ENCODE measurements at places on chromosomes 6 and 20. TPM values are rescaled to one million over a fixed set of nuclear protein-coding genes. Genes with fewer than 3 reads are reported as not detected.

DNA sequence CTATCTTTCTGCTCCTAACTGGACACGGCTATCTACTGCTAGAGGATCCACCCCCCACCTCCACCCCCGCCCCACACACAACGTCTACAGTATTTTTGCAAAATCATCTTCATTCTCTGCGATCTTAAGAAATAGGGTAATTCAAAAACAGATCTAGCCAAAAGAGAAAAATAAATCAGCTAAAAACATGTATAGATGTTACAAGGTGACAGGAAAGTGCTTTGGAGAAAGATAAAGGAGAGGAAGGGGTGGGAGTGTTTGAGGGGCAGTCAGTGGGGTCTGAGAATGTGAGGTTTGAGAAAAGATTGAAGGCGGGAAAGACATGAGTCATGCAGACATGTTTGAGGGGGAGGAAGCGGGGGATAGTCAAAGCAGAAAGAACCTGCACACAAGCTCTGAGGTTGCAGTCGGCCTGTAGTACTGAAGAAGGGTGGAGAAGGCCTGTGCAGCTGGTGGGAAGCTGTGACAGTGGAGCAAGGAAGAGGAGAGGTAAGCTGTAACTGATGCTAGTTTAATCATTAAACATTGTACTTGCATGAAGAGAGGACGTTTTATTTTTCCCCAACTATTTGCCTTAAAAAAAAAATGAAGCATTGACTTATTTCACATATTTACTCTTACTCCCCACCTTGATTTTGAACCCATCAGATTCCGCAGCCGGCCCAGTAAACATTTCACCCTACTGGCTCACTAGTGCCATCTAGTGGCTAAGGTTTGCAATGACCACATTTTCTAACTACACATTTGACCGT, 332.6 kb downstream of the ADGRB3 start:
- no peaks in the 10 kb centered on the region for H3K27me3 ChIP-seq
- H3K36me3 ChIP-seq: no peaks in the 10 kb centered on the region
- peak; percentile 9 for DNase-seq
- H3K4me3 ChIP-seq: no peak overlapping the region
- H3K27ac ChIP-seq: no peak overlapping the region
- no peaks in the 10 kb centered on the region for H3K4me1 ChIP-seq

- no peaks in the 10 kb centered on the region for H3K4me1 ChIP-seq
- H3K27ac ChIP-seq: no peak overlapping the region
- H3K27me3 ChIP-seq: no peaks in the 10 kb centered on the region
- no peak for DNase-seq
- H3K4me3 ChIP-seq: no peak overlapping the region
Observed at GRCh38 chr6:5365436-5366195, 104.3 kb downstream of the FARS2 start.

GRCh38 chr20:11119573-11119972, 445.8 kb upstream of the JAG1 start:
- H3K27ac ChIP-seq: no peak overlapping the region

GRCh38 chr6:88867841-88868731, 95.3 kb downstream of the RNGTT start:
- H3K4me1 ChIP-seq: peaks cover 7% of the 10 kb centered on the region
- no peak overlapping the region for H3K4me3 ChIP-seq

- no peaks in the 10 kb centered on the region for H3K4me1 ChIP-seq
- no peaks in the 10 kb centered on the region for H3K36me3 ChIP-seq
- no peak for DNase-seq
- H3K4me3 ChIP-seq: no peak overlapping the region
- H3K27ac ChIP-seq: no peak overlapping the region
Observed at GRCh38 chr6:139497345-139497961, 123.0 kb upstream of the CITED2 start.

The FNDC1 gene
- 0.17 TPM for polyA plus RNA-seq

DNA sequence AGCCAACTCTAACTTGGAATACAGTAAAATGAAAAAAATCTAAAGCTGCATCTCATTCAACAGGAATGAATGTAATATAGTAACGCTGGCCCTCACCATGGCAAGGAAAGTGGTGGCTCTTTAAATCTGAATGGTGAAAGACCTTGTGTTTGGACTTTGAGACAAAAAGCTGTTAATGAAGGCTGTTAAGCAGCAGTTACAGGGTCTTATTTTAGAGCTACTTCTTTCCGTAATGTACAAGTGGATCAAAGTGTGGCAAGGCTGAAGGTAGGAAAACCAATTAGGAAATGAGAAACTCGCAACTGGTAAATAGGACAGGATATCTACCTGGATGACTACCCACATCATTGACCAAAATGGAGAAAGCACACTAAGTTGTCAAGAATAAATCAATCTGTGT, 11.6 kb upstream of the TRIM39 start:
- peaks cover 39% of the 10 kb centered on the region for H3K36me3 ChIP-seq
- H3K4me1 ChIP-seq: peaks cover 15% of the 10 kb centered on the region
- no peaks in the 10 kb centered on the region for H3K27me3 ChIP-seq
- H3K27ac ChIP-seq: no peak overlapping the region

The TCF21 gene
- not detected for polyA plus RNA-seq

DNA sequence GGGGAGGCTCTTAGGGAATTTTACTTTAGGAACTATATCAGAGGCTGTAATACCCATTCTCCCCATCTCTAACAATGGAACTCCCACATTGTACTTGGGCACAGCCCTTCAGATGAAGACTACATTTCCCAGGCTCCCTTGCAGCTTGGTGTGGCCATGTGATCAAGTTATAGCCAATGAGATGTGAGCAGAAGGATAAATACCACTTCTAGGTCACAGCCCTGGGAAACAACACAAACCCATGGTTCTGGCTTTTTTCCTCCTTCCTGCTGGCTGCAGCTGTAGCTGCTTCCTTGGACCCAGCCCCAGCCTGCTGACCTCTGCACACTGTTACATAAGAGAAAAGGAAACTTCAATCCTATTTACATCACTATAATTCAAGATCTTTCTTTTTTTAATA, 445.9 kb upstream of the JARID2 start:
- no peak overlapping the region for H3K4me3 ChIP-seq
- no peaks in the 10 kb centered on the region for H3K4me1 ChIP-seq
- H3K36me3 ChIP-seq: no peaks in the 10 kb centered on the region
- DNase-seq: peak; percentile 6
- H3K27me3 ChIP-seq: peaks cover 6% of the 10 kb centered on the region
- H3K27ac ChIP-seq: no peak overlapping the region

DNA sequence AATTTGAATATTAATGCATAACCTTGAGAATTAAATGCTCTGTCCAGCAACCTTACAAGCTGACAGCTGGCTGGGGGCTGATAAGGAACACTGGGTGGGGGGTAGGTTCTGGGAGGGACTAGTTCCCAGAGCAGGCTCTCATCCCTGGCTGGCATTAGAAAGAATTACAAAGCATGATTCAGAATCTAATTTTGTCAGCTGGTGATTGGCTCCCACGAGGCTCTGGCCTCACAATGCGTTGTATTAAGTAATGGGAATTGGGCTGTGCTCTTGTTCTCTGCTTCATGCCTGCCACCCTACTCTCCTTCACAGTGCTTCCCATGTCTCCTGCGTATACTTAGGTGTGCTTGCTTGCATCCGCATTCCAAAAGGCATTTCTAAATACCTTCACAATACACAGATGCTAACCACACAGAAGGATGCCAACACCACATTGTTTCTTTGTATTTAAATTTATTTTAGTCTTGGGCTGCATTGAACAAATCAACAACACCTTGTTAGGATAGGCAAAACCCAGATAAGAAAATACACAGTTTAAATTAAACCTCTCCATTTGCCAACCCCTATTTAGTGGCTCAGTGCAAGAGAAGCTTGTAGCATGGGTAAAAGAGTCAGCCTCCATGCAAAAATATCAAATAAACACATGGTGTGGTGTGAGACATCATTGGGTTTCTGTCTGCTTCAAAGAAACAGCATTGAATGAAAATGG, 434.5 kb upstream of the JAG1 start:
- H3K27me3 ChIP-seq: no peaks in the 10 kb centered on the region
- no peak for DNase-seq
- no peaks in the 10 kb centered on the region for H3K4me1 ChIP-seq
- H3K27ac ChIP-seq: no peak overlapping the region

DNA sequence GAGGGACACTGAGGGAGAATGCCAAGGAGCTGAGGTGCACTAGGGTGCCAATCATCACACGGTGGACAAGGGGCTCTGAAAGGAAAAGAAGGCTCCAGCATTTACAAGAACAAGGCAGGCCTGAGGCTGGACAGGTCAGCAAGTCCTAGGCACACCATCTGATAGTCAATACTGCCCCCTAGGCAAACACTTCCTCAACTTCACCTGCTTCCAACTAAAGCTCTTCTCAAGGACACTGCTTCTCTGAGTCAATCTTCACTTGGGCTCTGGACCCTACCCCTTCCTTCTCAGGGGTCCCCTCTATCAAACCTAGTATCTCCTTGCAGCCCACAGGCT, 37.7 kb upstream of the SLC4A11 start:
- H3K36me3 ChIP-seq: peaks cover 25% of the 10 kb centered on the region
- H3K27ac ChIP-seq: no peak overlapping the region
- H3K27me3 ChIP-seq: no peaks in the 10 kb centered on the region

The ENPP5 gene
- 0.20 TPM for polyA plus RNA-seq

Data from CD4-positive, CD25-positive, alpha-beta regulatory T cell (primary cell).